HCT116 (cell line): ENCODE measurements at places on chromosomes 7 and 10.

GRCh38 chr7:78220754-78221153, 422.2 kb downstream of the PHTF2 start:
- no peak for DNase-seq

- DNase-seq = no peak
Observed at GRCh38 chr7:14765731-14766130, 136.8 kb downstream of the DGKB start.

- DNase-seq = no peak
Observed at GRCh38 chr10:28875549-28876081, 198.3 kb downstream of the BAMBI start.

DNA sequence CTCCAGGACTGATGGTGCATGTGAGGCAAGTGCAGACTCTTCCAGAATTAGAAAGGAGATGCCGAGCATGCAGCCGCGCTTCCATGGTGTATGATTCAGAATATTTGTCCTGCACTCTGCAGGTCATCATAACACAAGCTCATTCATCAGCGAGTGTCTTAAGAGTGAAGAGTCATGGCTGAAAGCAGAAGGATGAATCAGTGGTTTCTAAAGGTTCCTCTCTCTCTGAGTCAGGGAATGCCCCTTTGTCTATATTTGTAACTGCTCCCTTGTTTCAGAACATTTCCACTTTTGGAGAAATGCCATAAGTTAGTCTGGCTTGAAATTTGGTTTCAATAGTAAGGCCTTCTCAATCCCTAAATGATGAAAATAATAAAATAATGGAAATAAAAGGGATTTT, 52.3 kb downstream of the HECW1 start:
- peak; percentile 39 for DNase-seq

- DNase-seq = peak; percentile 38
Observed at GRCh38 chr7:101315336-101315735, 6.3 kb downstream of the IFT22 start.

GRCh38 chr7:11281953-11282352, 308.3 kb downstream of the PHF14 start:
- DNase-seq = no peak

DNA sequence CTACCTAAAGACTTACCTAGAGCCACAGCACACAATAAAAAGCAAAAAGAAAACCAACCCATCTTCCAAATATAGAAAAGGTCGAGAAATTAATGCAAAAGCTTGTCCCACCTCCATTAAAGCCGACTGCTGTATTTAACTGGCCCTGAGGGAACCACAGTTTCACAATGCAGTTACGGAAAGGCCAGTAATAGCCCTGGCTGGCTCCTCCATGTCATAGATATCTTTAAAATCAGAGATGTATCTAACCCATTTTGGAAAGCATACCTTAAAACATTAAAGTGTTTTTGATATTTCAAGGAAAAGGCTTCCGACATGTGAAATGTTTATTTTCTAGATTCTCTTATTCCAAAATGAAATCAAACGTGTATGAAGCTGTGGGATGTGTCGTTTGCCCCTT, 23.0 kb downstream of the HDAC9 start:
- no peak for DNase-seq

DNA sequence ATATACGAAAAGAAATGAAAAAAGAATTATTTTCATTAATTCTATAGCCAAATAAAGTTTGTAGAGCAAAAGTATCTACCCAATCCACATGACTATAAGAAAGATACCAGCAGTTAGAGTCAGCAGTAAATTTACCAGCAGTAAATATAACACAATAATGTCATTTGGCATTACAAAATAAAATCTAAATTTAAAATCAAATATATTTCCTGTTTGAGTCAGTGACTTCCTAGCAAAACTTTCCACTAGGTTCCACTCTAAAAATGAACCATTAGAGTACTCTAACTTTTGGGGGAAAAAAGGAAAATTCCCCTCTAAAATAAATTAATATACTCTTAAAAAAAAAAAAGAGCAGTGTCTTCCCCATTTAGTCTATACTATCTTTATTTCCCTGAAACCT, 144.8 kb downstream of the CPEB3 start:
- no peak for DNase-seq

GRCh38 chr10:132765435-132765834, 20.5 kb downstream of the NKX6-2 start:
- DNase-seq = no peak
